ENCODE measurements at places on chromosomes 4 and X.

DNA sequence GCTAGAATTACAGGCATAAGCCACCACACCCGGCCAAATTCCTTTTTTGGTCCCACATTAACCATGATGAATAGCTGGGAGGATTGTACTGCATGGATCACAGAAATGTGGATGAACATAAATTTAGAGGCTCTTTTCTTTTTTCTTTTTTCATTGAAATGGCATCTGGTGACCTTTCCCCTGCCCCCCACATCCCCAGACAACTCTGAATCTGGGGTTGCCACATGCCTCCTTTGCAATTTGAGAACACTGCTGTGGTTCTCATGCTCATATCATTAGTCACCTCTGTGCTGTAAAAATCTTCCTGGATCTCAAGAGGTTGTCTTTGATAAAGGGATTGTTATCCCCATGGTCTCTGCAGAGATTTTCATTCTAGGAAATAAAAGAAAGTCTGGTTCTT, 22.8 kb upstream of the FMR1NB start:
- no peak for DNase-seq

DNA sequence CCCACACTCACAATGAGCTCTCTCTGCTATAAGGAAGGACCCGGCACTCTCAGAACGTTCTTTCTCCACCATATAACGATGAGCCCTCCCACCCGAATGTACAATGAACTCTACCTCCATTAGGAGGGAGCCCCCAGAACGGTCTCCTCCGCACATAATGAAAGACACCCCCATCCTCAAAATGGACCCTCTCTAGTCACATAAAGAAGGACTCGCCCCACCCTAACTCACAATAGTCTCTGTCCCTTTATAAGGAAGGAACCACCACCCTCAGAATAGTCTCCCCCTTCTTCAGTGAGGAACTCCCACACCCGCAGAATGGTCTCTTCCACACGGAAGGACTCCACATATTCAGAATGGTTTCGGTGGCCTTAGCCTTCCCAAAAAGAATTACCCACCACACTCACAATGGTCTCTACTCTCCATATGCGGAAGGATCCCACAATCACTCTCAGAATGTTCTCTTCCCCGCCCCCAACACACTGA, 477 bp downstream of the SLC35A2 start:
- DNase-seq: no peak

GRCh38 chrX:151970661-151971060, 3.8 kb downstream of the GABRE start:
- no peak for DNase-seq

DNA sequence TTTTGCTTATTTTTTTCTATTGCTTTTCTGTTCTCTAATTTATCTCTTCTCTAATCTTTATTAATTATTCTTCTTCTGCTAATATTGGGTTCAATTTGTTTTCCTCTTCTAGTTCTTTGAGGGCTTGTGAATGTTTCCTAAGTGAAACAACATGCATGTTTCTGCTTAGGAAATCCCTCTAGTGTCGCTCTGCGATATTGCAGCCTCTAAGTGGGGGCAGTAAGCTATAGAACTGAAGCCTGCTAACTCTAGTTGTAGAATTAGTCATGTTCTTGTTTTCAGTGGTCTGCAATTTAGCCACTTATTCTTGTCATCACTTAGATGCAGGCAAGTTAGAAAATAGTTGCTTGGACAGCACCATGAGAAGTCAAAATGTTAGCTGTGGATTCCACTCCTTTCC, 222.6 kb downstream of the SPIN4 start:
- DNase-seq: no peak

- no peak for DNase-seq
These were observed 25.7 kb downstream of the NKX1-1 start for GRCh38 chr4:1380368-1381151.

GRCh38 chrX:30939928-30940327, 50.9 kb upstream of the TAB3 start:
- DNase-seq: no peak

DNA sequence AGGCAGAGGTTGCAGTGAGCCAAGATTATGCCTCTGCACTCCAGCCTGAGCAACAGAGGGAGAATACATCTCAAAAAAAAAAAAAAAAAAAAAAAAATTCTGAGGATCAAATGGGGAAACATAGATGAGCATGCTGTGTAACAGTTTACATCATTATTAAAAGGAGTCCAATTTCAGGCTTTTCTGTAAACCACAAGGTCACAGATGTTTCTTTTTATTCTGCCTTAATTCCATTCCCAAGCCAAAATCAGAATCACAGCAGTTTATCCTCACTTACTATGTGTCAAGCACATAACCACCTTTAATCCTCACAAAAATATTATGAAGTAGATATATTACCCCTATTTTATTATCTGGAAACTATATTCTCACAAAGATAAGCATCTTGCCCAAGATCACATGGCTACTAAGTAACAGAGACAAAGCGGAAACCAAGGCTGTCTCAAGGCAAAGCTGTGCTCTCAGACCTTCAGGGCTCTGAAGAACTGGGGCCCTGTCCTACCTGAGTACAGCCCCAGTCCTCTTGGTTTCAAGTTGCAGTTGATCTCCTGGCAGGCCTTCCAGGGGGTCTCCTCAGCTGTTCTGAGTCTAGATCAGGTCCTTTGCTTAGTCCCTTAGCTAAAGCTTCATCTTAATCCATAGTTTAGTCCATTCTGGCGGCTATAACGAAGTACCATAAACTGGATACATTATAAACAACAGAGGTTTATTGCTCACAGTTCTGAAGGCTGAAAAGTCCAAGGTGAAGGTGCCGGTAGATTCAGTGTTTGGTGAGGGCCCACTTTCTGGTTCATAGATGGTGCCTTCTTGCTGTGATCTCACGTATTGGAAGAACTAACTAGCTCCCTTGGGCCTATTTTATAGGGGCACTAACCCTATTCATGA, 141.3 kb downstream of the PALLD start:
- no peak for DNase-seq

- DNase-seq: no peak
These were observed 9.4 kb downstream of the AIMP1 start for GRCh38 chr4:106325800-106326199.

GRCh38 chr4:155614111-155614762, 52.4 kb upstream of the GUCY1A1 start:
- no peak for DNase-seq

DNA sequence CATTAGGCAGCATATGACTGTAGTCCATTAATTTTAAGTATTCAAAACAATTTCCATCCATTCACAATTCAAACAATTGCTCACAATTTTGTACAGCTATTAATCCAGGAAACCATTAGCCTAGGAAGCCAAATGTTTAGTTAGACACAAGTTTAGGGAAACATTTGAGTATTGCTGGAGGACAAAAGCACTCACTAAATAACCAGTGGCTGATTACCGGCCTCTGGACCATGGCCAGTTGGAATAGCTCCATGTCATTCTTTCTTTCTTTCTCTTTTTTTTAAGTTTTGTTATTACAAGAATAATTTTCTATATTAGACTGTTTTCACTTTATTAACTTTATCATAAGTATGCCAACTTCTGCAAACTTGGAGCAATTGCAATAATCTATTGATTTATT, 31.3 kb downstream of the TRIML2 start:
- no peak for DNase-seq

- no peak for DNase-seq
These were observed 110.7 kb upstream of the NKX1-1 start for GRCh38 chr4:1516881-1517480.

GRCh38 chr4:42411803-42412202, 14.5 kb downstream of the SHISA3 start:
- DNase-seq: no peak

DNA sequence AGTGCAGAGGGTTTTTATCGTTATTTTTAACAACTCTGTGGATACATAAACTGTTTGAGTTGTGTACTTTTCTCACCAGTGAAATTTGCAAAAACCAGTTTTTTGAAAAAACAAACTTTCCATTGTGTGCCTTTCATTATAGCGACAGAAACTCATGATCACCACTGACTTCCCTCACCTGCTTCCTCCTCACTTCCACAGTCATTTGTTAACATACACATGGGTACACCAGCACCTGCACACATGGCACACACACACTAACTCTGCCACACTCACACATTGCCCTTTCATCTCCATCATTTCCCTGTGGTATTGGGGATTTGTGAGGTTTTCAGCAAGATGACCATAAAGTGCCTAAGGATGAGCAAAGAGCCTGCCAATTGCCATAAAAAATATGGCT, 20.6 kb downstream of the CLDN22 start:
- no peak for DNase-seq

DNA sequence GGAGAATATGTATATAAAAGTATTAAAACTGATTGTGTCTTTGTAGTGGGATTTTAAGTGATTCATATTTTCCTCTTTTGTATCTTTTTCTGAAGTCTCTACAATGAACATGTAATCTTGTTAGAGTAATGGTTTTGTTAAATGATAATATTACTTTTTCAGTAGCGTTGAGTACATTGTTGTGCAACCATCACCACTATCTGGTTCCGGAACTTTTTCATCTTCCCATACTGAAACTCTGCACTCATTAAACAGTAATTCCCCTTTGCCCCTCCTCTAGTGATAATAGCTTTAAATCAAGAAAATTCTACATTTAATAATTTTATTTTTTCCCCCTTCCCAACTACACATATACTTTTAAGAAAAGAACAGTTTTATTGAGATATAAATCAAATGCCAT, 23.3 kb downstream of the SHROOM3 start:
- DNase-seq: no peak

- no peak for DNase-seq
These were observed 174.5 kb downstream of the SMIM20 start for GRCh38 chr4:26088433-26088928.

DNA sequence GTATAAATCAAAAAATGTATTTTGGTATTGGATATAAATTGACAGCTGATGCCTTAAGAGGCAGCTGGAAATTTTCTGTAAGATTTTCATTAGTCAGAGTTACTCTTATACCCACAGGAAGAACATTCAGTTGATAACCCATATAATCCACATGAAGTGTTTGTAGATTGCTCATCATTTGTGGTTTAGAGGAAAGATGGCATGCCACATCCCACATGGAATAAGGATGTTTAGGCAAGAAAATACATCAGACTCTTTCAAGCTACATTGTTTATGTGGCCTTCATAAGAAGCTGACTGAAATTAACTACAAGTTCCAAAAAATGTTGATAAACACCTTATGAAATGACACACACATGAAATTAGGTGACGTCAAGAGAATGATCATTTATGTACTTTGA, 56.6 kb downstream of the AREG start:
- no peak for DNase-seq

DNA sequence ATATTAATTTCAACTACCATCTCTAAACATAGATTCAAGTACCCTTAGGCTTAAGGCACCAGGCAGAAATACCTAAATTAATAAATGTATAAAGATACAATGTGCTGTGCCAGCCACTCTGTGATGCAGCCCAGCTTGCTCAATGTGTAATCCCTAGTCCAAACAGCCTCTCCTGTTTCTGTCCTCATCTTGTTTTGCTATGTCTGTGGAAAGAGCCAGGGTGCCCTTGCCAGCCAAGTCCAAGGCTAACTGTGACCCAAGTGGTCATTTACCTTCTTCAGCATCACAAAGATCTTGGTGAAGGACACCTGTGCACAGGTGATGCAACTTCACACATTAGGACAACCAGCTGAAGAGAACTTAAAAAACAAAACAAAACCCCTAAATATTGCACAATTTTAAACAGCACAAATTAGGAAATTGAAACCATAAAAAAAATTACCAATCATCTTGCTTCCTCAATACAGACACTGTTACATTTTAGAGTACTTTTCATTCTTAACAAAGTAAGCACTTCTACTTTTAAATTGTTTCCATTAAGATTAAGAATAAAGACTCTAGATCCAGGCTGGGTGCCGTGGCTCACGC, 89.6 kb downstream of the C4orf51 start:
- DNase-seq: no peak

DNA sequence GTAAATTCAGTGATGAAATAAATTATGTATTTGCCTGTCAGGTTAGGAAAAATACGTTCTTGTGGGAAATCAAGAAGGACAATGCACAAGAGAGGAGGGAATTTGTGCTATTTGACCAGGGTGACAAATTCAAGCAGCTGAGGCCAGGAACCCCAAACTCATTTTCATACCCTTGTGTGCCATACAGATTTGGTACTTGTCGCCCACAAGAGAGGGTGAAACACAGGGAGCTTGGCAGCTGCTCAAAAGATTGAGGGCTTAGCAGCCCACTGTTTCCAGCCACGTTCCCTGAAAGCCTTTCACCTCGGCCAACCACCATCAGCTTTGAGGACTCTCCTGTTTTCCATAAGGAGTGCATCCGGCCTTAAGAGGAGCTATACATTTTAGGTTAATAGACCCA, 111.2 kb downstream of the COL25A1 start:
- no peak for DNase-seq

- no peak for DNase-seq
These were observed 487.8 kb downstream of the BCOR start for GRCh38 chrX:39609941-39610340.

GRCh38 chr4:23213198-23213597, 520.5 kb downstream of the GBA3 start:
- DNase-seq: no peak

DNA sequence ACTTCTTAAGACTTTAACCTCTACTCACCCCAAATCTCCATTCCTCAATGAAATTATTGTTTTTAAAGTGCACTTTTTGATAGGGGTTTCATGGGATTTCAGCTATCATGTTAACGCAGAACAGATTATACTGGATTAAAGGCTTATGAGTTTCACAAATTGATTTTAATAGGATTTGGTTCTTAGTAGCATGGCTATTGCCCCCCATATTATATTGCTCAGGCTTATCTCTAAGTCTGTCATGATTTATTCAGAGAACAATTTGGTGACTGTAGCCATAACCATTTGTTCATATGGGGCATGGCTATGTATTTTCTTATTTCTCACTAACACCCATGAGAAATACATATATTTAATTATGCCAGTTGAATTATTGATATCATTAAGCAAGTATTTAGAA, 57.0 kb downstream of the MND1 start:
- DNase-seq: no peak

DNA sequence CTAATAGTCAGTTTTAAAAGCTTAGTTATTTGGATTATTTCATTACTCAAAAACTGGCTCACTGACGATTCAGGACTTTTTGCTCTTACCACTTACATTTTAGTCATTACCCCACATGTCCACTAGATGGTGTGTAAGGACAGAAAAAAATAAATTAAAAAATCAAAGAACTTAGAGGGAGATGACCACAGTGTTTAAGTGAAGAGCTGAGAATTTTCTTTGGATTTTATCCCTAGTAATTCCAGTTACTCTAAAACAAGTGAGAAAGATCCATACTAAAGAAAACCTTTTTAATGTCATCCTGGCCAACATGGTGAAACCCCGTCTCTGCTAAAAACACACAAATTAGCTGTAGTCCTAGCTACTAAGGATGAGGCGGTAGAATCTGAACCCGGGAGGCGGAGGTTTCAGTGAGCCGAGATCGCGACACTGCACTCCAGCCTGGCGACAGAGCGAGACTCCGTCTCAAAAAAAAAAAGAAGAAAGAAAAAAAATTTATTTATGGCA, 26.4 kb upstream of the TMPRSS11B start:
- peak; percentile 22 for DNase-seq

DNA sequence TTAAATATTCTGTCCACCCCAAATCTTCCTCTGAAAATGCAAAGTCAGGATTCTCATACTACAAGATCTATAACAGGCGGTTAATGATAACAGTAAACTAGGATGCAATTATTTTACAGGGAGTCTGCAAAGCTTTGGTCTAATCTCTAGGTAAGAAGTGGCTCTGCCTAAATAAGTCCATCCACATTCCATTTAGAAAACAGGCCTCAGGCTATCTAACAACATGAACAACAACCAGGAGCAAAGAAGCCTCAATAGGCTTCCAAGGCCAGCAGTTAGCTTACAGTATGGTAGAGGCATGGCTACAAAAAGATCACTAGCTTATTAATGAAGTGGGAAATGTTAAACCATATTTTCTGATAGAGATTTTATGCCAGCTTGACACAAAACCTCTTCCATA, 6.4 kb downstream of the MAB21L2 start:
- DNase-seq: no peak

Data from NCI-H748 treated with DMSO at 0.1 percent for 48 hours (cell line).